ENCODE measurements at places on chromosomes 1 and 21. TPM values are rescaled to one million over a fixed set of nuclear protein-coding genes. Genes with fewer than 3 reads are reported as not detected.

Gene GJA5
- not detected for total RNA-seq

Gene PDZK1
- total RNA-seq: not detected

Gene SLC9C2
- not detected for total RNA-seq

Gene PRDX1
- total RNA-seq: 296 TPM

All from activated CD4-positive, alpha-beta memory T cell treated with anti-CD3 and anti-CD28 coated beads, Interleukin-2, amount 10 ng/mL, durations not matched to agents 7 days and 5 days (primary cell).